ENCODE measurements at places on chromosomes 4 and X. TPM values are rescaled to one million over a fixed set of nuclear protein-coding genes. Genes with fewer than 3 reads are reported as not detected.

Gene ANAPC4
- total RNA-seq, result 33.0 TPM

Gene SYTL4
- total RNA-seq, result 0.11 TPM

Gene TAF7L
- total RNA-seq, result not detected

Gene TLR10
- total RNA-seq, result not detected

Gene MGAT4D
- not detected for total RNA-seq

Gene UGT2A1
- not detected for total RNA-seq

Gene TMPRSS11F
- total RNA-seq, result not detected

Gene BTK
- not detected for total RNA-seq

Gene ASMT
- total RNA-seq, result 1.4 TPM

Gene PLAC8
- 0.80 TPM for total RNA-seq

Gene NALF2
- total RNA-seq, result 16.1 TPM

Gene SMAD1
- 22.6 TPM for total RNA-seq

Data from H1 (cell line).